AG20443 (cell line): ENCODE measurements at places on chromosomes 16 and 17.

- DNase-seq = no peak
These were observed 42.9 kb downstream of the HAPSTR1 start for GRCh38 chr16:9134306-9134705.

DNA sequence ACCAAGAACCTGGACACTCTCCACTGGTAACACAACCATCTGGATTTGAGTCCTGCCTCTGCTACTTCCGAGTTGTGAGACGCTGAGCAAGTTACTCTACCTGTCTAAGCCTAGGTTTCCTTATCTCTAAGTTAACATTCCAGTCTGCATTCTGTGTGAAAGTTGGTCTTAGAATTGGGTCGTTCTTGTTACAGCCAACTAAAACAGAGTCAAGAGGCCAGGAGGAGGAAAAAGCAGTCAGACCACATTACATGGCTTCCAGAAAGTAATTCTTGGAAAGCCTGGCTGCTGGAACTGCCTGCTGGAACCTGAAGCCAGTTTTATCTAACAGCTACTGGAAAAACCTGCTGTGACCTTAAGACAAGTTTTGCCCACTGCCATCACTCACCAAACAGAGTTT, 38.4 kb upstream of the XYLT1 start:
- DNase-seq = no peak

DNA sequence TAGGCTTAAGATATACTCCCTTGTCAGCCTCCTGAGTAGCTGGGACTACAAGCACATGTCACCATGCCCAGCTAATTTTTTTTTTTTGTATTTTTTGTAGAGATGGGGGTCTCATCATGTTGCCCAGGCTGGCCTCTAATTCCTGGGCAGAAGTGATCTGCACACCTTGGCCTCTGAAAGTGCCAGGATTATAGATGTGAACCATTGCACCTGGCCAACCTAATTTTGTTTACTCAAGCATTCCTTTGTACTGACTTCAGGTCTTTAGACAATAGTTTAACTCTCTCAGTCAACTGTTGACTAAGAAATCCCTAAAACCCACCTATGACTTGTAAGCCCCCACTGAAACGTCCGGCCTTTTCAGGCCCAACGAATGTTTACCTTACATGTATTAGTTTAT, 628.3 kb upstream of the CDH8 start:
- no peak for DNase-seq

- no peak for DNase-seq
These were observed 1.9 kb downstream of the ZNF652 start for GRCh38 chr17:49359990-49360795.

- no peak for DNase-seq
These were observed 28.5 kb downstream of the SMIM36 start for GRCh38 chr17:55482591-55483389.

DNA sequence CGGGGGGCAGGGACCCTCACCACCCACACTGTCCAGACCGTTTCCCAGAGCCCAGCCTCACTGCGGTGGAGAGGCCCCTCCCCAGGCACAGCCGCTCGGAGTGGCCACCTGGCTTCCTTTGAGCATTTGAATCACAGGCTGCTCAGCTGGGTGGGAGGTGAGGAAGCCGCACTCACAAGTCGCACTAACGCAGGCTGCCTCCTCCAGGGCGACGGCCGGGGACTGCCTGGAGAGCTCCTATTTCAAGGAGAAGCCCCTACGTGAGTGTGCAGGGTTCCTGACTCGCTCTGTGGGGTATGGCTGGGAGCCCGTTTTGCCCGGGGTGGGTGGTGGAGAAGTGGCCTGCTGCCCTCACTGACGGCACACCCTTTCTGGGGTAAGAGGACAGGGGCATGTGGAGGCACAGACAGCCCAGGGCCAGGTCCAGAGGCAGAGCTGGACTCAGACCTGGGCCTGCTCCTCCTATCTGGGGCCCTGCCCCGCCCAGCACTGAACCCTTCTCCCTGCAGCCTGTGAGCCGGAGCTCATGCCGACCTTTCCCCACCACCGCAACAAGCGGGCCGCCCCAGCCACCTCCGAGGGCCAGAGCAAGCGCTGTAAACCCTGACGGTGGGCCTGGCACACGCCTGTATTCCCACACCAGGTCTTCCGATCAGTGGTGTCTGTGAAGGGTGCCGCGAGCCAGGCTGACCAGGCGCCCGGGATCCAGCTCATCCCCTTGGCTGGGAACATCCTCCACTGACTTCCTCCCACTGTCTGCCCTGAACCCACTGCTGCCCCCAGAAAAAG, 6.2 kb downstream of the SPATA2L start:
- no peak for DNase-seq

DNA sequence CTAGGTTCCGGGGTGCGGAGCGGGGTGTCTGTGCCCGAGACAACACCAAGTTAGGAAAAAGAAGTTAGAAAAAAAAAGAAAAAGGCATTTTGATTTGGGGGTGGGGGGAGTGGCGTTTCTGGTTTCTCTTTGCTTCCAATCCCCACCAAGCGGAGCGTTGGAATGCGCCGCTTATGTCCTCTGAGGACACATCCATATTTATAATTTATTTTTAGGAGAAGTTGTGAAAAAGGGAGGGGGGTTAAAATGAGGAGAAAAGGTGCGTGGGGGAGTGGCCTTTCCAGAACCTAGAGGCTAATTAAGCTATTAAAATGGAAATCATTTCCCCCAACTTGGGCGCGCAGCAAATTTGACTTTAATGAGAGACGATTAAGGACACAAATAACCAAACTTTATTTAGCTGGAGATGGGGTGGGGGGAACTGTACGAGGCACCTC, 232.1 kb downstream of the MRTFB start:
- DNase-seq = no peak

DNA sequence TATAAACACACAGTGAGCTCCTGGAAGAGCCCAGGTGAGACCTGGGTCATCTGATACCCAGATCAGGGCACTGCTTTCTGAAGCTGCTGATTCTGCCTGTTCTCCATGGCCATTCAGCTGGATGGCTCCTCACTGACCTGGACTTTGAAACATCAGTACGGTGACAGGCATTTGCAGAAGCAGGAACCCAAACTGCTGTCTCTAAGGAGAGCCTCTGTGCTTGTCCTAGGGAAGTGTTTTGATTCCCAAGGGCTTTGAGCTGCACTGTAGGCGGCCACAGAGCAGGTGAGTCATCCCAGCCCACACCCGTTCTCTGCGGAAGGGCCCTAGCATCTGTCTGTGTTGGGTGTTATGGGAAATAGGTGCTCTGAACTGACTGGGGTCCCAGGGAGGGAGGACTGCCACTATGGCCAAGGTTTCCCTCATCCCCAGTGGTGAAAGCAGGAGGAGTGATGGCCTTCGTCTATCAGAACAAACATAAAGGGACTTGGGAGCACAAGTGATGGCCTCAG, 60.7 kb upstream of the ADCY9 start:
- peak; percentile 30 for DNase-seq

DNA sequence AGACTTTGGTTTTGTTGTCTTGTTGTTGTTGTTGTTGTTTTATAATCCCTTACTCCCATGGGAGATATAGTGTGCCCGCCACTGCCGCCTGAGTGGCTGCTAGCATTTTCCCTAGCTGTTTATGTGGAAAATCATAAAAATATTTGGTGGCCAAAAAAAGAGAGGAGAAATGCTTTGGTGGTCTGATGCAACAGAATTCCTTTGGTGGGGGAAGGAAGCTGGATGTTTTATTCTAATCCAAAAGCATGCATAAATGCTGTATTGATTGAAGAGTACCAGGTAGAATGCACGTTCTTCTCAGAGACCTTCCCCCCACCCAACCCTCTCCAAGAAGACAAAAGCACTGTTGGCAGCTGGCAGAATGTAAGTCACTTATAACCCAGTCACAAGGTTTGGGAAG, 93.2 kb downstream of the C17orf67 start:
- DNase-seq = no peak

DNA sequence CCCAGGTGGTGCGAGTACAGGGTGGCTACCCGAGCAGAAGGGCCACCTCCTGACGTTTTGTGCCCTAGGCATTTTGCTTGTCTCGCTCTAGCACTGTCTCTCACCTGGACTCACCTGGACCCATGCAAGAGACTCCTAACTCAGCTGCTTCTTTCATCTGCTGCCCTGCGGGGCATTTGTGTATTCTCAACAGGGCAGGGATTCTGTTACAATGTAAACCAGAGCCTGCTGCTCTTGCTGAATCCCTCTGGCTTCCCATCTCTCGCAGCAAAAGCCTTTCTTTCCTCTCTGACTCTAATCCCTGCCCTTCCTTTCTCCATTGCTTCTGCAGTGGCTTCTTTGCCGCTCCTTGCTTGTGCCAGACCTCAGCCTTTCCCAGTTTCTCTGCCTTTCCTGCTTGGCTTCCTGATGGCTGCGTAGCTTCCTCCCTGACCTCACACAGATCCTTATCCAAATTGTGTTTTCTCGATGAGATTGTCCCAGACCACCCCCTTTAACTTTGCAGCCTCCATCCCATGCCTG, 10.2 kb downstream of the ARSG start:
- no peak for DNase-seq

DNA sequence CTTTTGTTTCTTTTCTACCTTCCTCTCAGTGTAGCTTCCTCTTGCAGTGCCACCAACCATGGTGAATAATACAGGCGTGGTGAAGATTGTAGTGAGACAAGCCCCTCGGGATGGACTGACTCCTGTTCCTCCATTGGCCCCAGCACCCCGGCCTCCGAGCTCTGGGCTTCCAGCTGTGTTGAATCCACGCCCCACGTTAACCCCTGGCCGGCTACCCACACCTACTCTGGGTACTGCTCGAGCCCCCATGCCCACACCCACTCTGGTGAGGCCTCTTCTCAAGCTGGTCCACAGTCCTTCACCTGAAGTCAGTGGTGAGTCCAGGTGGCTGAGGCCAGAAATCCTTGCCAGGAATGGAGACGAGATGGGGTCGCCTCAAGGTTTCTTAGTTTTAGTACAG, 23.9 kb downstream of the SRCAP start:
- DNase-seq = no peak

GRCh38 chr17:36808180-36808661, 129.1 kb upstream of the LHX1 start:
- peak; percentile 50 for DNase-seq

GRCh38 chr17:50476545-50477315, 1.9 kb upstream of the RSAD1 start:
- no peak for DNase-seq

GRCh38 chr16:83722456-83723183, 85.2 kb upstream of the HSBP1 start:
- DNase-seq = peak; percentile 28

- DNase-seq = no peak
These were observed 73.9 kb upstream of the C16orf82 start for GRCh38 chr16:26992666-26993349.

DNA sequence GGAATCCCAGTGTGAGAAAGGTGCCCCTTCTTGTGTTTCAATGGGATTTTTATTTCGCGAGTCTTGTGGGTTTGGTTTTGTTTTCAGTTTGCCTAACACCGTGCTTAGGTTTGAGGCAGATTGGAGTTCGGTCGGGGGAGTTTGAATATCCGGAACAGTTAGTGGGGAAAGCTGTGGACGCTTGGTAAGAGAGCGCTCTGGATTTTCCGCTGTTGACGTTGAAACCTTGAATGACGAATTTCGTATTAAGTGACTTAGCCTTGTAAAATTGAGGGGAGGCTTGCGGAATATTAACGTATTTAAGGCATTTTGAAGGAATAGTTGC, 567 bp downstream of the UBB start:
- no peak for DNase-seq
